Hematopoietic multipotent progenitor cell treated with erythropoietin and hydrocortisone succinate and interleukin-3 and kit ligand, for 17 days (in vitro differentiated cells): ENCODE measurements at places on chromosomes 4 and X.
A peak's percentile ranks its signal among the peaks of the same experiment; 100 is the strongest.

DNA sequence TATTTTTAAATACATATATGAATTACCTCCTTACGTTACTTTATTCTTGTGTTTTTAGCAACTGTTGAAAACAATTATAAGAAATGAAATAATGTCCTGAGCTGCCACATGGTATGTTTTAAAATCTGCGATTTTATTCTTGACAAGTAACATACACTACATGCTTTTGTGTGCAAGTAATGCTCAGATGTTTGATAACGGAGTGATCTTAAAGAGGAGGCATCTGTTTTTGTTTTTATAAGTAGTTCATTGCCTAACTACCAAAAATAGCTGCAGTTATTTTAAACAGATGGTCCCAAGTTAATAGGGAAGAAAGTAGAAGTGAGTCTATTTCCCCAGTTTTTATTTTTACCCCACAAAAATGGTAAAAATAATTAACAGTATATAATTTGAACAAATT lies 55.2 kb downstream of the GAB1 start:
- no peak for DNase-seq

DNA sequence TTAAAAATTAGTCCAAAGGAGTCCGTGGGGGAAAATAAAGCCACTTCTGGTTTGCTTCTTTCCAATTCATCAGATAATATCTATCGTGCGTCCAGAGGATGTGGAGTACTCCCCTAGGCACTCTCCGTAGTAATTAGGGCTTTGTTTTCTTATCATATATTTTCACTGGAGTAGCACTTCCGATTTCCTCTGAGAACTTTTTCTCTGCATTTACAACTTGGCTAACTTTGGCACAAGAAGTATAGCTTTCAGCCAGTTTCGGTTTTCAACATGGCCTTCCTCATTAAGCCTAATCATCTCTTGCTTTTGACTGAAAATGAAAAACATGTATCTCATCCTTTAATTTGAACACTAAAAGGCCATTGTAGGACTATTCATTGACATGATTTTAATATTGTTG lies 80.5 kb downstream of the CASP3 start:
- DNase-seq: no peak

DNA sequence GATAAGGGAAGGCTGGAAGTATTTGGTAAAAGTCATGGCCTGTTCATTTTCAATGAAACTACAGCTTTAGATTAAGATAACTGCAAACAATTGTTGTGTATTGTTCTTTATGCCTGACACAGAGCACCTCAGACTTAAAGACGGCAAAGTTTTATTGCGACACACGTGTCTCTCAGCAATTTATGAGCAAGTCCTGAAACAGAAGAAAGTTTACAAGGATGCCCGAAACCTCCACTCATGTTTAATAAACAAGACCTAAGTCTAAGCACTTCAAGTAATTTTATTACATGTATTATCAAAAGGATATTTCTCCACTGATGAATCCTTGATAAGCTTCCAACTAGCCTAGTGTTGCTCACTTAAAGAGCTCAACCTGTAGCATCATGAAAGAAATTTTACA lies 51.0 kb downstream of the DHX15 start:
- DNase-seq: no peak

DNA sequence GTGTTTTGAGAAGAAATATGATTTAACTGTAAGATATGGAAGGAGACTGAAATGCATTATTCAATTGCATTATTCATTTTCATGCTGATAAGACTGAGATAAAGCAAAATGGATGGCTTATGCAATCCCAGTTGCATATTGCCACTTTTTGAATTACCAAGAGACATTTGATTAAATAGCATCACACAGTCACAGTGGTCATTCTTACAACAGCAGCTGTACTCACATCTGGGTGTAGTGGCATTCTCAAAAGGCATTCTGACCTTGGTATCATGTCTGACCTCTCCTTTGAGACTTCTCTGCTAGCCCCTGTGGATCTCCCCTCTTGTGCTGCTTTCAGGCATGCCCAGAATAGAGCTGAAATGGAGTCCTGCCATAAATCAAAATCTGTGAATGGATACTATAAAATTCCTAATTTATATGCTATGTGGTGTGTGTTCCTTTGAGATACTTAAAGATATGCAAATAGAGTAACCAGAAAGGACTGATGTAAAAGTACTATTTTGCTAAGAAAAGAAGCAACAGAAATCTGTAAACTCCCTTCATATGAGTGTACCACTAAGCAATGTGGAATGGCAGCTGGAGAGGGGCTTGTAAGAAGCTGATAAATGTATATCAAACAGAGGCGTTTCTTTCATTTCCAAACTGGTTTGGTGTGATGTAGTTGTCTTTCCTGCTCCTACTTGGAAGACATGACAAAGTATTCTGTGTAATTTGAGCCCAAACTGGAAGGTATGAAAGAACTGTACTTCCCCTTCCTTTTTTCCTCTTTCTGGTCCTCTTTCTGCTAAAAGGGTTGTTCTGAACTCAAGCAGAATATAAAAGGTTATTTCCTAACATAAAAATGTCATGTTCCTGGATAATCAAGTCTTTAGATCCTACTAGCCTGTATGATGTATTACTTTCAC lies 25.4 kb upstream of the METAP1 start:
- DNase-seq: no peak

DNA sequence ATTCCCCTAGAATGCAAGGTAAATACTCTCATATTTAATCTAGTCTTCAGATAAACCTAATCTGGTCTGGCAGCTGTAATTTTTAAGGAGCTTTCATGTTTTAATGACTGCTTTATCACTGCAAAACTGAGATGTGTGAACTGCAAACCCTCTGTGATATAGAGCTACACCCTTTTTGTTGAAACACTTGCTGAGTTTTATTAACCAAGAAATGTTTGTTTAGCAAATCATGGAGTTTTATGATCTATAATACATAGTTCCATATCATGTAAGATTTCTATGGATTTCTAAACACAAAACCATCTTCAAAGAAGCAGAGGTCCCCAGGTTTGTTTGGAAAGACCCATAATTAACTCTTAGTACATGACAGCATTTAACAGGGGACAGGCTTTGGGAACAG lies 126.4 kb downstream of the BTC start:
- no peak for DNase-seq

- no peak for DNase-seq
Observed at GRCh38 chr4:84151574-84151973, 347.5 kb downstream of the NKX6-1 start.

GRCh38 chr4:99855678-99856077 lies 38.5 kb downstream of the LAMTOR3 start:
- DNase-seq: no peak

GRCh38 chrX:63581398-63581797 lies 203.6 kb downstream of the ARHGEF9 start:
- no peak for DNase-seq

GRCh38 chr4:122534776-122535175 lies 78.3 kb upstream of the IL2 start:
- no peak for DNase-seq

GRCh38 chr4:26985873-26986272 lies 125.2 kb downstream of the STIM2 start:
- no peak for DNase-seq

DNA sequence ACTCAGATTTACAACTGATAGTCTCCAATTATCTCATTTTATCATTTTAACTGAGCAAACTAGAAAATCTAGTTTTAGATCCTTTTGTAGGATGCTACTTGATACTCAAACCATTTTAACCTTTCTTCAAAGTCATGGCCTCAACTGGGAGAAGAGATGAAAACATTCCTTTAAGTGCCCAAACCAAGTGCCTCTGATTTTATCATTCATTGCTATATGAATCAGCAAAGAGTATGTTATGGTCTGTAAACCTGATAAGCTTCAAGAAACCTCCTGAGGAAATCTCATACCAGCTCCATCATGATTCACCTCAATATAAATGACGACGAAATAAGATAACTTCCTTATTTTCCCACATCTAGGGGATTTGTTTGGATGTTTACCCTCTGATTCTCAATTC lies 119.9 kb downstream of the FAM13A start:
- no peak for DNase-seq

GRCh38 chr4:172997856-172998255 lies 170.8 kb upstream of the GALNT7 start:
- DNase-seq: peak; percentile 12

- DNase-seq: no peak
Observed at GRCh38 chr4:519203-519651, 20.2 kb downstream of the PIGG start.

DNA sequence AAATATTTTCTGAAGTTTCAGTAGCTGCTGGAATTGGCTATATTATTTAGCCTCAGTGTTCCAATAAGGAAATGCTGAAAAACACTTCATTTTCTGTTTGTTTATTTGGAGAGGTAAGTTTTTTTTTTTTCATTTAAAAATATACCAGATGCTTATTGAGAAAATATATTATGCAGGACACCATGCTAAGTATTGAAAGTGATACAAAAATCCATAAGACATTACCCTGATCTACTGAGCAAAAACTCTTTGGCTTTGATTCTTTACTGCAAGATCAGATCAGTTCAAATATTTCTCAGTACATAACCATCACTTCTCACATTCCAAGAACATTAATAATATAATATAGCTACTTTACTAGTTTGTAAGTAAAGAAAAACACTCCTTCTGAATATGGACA lies 123.4 kb upstream of the PACRGL start:
- DNase-seq: no peak

DNA sequence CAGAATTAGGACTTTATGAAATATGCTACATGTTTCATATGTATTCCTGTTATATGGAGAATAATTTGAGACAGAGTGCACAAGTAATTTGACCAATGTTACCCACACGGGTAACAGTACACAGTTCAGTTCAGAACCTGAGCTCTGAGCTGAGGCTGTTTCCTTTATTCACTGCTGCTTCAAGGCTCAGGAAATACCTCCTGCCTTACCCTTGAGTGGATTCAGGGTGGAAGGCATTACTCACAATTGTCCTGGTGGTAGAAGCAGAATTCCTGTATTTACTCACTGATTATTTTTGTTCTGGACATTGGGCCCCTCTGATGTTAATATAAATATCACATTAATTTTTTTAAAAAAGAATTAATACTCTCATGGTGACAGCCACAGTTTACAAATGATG lies 73.5 kb upstream of the CAMK2D start:
- no peak for DNase-seq

- DNase-seq: peak; percentile 23
Observed at GRCh38 chrX:3713225-3713936, at the start of gene PRKX. Gene PRKX (minus strand): TSS chrX:3713649. CDS start chrX:3713253, 396 bp downstream.
